Left cardiac atrium (tissue), 4 donors: ENCODE measurements at places on chromosomes 2 and 18. TPM values are rescaled to one million over a fixed set of nuclear protein-coding genes. Genes with fewer than 3 reads are reported as not detected.

The MCFD2 gene
- total RNA-seq = 88.7 TPM

The TMEM247 gene
- total RNA-seq = not detected

The CDCA7 gene
- 0.29 TPM for total RNA-seq

The SLC9A4 gene
- total RNA-seq = not detected

The STEAP3 gene
- total RNA-seq = 7.7 TPM

The DPYSL5 gene
- not detected for total RNA-seq

The HOXD8 gene
- 1.3 TPM for total RNA-seq

The NGEF gene
- total RNA-seq = 1.6 TPM
